ENCODE measurements at places on chromosomes 4 and X.

GRCh38 chr4:99099311-99099710 is 10.7 kb upstream of the ADH5 start:
- no peak for DNase-seq

DNA sequence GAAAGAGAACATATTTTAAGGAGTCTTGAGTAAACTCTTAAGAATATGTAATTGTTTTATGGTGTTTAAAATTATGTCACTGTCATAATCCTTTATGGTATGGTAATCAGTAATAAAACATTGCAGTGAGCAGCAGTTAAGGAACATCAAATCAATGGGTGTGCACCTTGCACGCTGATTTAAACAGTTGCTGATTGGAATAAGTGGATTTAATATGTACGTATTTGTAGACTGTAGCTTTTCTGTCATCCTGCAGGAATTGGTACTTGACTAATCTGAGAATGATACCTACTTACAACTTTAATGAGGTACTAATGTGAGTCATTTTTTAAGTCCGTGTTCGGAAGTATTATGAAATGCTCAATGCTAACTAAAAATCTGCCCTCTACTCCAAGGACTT is 212.2 kb downstream of the DCTD start:
- no peak for DNase-seq

GRCh38 chrX:15173411-15173810 is 96.5 kb downstream of the ASB9 start:
- no peak for DNase-seq

GRCh38 chr4:1598206-1599025 is 85.7 kb downstream of the FAM53A start:
- no peak for DNase-seq

DNA sequence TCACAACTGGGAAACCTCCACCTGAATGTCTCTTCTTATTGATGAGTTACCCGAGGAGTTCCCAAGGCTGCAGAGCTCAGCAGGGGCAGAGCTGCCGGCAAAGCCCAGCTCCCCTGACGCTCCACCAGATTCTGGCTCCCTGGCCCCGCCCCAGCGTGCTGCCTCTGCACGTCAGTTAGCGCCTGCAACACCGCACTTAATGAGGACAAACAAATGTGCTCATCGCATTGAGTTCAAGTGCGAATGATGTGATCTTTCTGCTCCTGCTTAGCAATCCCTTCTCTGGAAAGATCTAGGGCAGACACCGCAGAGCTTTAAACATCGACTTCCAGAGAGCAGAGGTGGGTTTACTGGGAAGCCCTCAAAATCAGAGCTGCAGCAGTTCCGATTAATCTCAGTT is 55.5 kb upstream of the FBXW7 start:
- no peak for DNase-seq

DNA sequence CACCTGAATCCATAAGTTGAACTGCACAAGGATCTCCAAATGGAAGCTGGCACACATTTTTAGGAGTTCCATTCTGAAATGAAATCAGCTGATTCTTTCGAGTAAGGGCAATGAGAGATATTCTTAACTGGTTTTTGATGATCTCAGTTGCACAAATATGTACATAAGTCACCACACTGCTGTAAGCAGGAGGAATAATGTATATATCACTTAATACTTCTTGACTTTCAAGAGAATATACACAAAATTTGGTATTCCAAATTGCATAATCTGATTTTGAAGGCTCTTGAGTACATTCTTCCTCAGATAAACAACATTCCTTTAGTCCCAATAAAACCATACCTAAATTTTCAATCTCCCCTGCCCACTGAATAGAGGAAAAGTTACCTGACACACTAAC is 8.2 kb downstream of the FANCB start:
- no peak for DNase-seq

DNA sequence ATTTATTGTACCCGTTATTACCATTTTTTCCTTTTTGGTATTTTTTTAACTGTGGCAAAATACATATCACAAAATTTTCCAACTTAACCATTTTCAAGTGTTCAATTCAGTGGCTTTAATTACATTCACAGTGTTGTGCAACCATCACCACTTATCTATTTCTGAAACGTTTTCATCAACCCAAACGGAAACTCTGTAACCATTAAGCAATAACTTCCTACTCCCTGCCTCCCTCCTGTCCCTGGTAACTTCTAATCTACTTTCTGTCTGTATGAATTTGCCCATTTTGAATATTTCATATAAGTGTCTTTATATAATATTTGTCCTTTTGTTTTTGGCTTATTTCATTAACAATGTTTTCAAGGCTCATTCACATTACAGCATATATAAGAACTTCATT is 57.4 kb upstream of the MSN start:
- no peak for DNase-seq

GRCh38 chr4:6107886-6108285 is 89.7 kb upstream of the C4orf50 start:
- DNase-seq: no peak

DNA sequence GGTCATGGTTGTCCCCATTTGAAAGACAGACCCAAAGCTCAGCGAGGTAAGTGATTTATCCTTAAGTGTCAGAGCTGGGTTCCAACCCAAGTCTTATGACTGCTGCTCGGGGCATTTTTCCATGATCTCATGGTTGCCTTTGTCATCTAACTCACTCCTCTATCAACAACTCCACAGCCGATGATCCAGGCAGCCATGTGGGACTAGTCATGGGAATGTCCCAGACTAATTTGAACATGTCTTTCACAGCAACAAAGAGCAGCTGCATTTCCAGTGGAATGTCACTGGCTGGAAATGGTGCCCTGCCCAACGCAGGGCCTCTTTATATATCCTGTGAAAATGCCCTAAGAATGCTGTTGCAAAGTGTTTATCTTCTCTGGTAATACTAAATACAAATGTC is 284.8 kb upstream of the PPARGC1A start:
- DNase-seq: no peak

- DNase-seq: no peak
Measured at GRCh38 chr4:174629265-174629664, 107.0 kb upstream of the HPGD start.

DNA sequence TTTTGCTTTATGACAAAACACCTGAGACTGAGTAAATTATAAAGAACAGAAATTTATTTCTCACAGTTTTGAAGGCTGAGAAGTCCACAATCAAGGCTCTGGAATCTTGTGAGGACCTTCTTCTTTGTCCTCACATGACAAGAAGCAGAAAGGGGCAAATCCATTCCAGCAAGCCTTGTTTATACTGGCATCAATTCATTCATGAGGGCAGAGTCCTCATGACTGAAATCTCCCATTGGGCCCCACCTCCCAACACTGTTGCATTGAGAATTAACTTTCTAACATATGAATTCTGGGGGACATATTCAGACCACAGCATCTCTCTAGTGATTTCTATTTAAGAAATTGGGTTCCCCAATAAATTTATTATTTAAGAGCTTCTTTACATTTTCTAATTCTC is 395.4 kb downstream of the AR start:
- DNase-seq: no peak

DNA sequence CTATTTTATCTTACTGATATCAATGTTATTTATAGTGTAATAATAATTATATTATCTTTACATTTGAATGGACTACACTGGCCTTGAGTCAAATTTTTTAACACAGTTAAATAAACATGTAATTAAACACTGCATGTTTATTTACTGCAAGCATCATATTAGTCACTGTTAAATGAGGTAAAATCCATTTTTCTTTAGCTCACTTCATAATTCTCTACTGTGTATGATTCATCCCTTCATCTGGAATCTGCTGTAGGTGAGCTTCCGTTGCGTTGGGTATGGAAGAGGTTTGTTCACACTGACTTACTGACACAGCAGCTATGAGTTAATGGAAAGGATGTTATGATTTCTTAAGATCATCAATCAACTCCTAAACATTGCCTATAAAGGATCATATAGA is 572.3 kb downstream of the PCDH11X start:
- DNase-seq: no peak

- no peak for DNase-seq
Measured at GRCh38 chr4:184826691-184827270, 1.0 kb upstream of the ACSL1 start.

GRCh38 chr4:48683784-48684666 is 96.1 kb downstream of the FRYL start:
- no peak for DNase-seq

DNA sequence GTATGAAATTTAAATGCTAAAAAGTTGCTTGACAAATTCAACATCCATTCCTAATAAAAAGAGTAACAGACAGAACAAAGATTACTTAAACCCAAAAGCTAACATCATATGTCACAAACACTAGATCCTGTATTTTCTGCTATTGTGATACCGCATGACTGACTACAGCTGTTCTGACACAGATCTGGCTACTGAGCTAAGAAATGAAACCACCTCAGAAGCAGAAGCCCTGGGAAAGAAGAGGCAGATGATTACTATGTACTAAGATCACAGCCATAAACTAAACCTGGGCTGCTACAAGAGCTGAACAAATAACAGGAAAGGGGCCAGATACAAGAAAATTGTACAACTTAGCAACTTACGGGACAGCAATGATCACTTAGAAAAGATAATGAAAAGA is 9.4 kb downstream of the LETM1 start:
- DNase-seq: no peak

GRCh38 chr4:54596201-54596600 is 61.6 kb upstream of the KIT start:
- DNase-seq: no peak

- DNase-seq: no peak
Measured at GRCh38 chr4:76867880-76868655, 29.9 kb downstream of the SOWAHB start.

DNA sequence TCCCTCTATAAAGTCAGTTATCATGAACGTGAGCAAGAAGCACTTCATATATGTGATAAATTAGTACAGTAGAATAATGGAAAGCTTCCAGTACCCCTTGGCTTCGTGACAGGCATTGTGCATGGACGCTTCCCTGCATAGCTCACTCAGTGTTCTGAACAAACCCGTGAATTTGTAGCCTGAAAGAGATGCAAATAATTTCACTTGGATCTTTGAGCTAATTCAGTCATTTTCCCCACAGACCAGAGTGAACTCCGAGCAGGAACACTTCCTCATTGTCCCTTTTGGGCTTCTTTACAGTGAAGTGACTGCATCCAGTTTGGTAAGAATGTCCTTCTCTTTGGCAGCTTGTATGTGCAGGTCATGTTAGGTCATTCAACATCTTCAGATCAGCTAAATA is 50.1 kb downstream of the ADD1 start:
- DNase-seq: no peak

- DNase-seq: no peak
Measured at GRCh38 chr4:92182736-92183407, 120.9 kb upstream of the GRID2 start.

- no peak for DNase-seq
Measured at GRCh38 chrX:101999644-102000539, 68.1 kb upstream of the ZMAT1 start.

GRCh38 chr4:176393306-176394013 is 73.7 kb downstream of the SPCS3 start:
- no peak for DNase-seq

DNA sequence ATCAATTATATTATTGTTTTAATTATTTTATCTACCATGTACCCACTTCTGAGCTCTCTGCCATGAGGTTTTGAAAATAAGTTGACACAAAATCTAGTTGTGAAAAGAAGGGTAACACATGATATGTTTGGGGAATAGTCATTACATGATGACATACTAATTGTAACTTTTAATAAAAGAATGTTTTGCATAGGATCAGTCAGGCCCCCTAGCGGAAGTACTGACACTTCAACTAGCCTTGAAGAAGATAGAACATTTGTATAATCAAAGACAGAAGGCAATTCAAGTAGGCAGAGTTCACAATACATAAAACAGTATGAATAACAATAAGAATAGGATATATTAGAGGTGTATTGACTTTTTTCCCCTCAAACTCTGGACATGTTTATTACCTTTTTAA is 1191.0 kb upstream of the AGA start:
- no peak for DNase-seq

DNA sequence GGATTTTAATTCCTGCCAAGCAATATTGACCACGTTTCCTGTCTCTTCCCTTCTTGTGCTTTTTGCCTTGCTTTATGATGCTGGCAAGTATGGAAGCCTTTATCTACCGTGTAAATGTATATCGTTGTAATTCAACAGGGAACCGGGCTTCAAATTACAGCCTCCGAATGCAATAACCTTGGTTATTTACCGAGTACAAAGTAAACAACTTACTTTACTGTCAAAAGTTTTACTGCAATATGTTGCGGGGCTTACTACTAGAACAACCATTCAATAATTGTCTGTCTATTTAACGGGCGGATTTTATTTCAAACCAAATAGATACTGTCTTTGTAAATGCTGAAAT is 73.1 kb downstream of the PALLD start:
- no peak for DNase-seq

GRCh38 chrX:38211891-38212635 is 8.6 kb downstream of the SRPX start:
- no peak for DNase-seq

DNA sequence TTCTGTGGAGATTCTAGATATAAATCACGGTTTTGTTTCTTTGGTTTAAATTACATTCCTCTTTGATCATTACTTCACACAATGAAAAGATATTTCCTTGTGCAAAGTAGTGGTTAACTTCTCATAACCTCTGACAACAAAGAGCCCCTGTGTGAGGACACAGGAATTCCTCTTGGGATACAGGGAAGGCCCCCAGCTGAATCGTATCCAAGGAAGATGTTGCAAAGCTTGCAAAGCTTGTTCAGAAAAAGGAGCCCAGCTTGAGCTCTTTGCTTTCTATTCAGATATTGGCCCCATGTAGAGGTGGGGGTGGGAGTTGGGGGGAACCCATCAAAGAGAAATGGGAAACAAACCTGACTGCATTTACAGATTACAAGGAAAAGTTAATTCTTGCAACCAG is 145.7 kb downstream of the RELL1 start:
- DNase-seq: no peak

DNA sequence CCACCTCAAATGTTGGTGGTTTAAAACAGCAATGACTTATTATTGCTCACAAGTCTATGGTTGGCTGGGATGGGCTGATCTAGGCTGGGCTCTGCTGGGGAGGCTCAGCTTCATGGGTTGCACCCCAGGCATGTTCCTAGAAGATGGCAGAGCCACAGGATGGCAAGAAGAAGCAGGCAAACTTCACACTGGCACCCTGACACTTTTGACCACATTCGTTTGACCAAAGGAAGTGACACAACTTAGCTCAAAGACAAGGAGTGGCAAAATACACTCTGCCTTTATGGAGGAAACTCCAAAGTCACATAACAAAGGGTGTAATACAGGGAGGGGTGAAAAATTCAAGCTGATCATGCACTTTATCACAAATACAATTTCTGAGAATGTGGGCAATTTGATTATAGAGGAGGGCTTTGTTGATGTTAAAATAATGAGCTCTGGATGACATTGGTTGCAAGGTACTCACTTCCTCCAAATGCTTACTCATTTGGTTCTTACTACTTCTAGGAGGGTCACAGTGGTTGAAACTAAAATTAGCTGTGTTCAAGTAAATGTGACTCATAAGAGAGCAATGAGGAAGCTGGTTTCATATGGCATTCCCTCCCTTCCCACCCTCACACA is 249.2 kb upstream of the RPS6KA3 start:
- DNase-seq: no peak
